SK-N-SH treated with all-trans-retinoic acid at 6 μM for 48 hours (cell line): ENCODE measurements at places on chromosomes 3 and 15.

GRCh38 chr3:6079011-6079410 lies 781.9 kb upstream of the GRM7 start:
- ATAC-seq = no peak

DNA sequence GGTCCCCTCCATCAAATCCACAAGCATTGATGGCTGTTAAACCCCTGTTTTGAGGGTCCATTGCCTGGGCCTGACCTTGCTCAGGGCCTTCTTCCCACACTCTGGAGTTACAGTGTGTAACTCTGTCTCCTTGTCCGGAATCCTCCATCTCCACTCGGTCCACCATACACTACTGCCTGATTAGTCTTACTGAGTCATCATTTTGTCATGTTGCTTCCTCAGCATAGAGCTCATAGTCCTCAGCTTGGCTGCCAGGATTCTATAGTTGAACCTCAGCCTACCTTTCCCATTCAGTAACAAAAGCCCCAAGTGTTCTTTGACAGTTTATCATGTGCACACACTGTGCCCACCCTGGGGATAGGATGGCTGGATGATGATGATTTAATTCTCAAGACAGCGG lies 113.0 kb downstream of the PDE8A start:
- ATAC-seq = peak; percentile 86

GRCh38 chr3:181692311-181693145 lies 19.2 kb upstream of the SOX2 start:
- no peak for ATAC-seq

GRCh38 chr15:31405200-31405920 lies 78.7 kb downstream of the KLF13 start:
- ATAC-seq = no peak

DNA sequence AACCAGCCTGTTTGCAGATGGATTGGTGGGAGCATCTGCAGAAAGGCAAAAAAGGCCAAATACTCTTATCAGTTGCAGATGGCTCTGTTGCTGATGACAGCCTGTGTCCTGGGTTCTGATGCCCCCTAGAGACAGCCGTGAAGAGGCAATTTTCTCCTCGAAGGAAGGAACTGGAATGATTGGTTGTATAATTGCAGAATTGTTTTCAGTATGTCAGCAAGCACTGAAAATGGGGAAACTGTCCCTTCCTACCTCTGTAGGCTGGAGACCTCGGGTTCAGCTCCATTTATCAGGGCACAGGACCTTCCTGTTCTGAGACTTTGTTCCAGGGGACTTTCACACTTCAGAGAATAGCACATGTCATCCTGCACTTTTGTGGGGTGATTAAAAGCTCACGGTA lies 103.0 kb downstream of the PGPEP1L start:
- ATAC-seq = peak; percentile 78
